ENCODE measurements at places on chromosomes 16 and 17. TPM values are rescaled to one million over a fixed set of nuclear protein-coding genes. Genes with fewer than 3 reads are reported as not detected.

- DNase-seq: no peak
These were observed 69.3 kb downstream of the CRISPLD2 start for GRCh38 chr16:84889066-84889465.

- no peak for DNase-seq
These were observed 48.6 kb downstream of the FTO start for GRCh38 chr16:53752560-53752959.

RAC3 gene
- 8.7 TPM for total RNA-seq

MPP3 gene
- 2.0 TPM for total RNA-seq

MEIOC gene
- total RNA-seq: not detected

Measured in left lobe of liver (tissue), 2 donors.